Endothelial cell of umbilical vein (primary cell): ENCODE measurements at places on chromosomes 2 and 18.

DNA sequence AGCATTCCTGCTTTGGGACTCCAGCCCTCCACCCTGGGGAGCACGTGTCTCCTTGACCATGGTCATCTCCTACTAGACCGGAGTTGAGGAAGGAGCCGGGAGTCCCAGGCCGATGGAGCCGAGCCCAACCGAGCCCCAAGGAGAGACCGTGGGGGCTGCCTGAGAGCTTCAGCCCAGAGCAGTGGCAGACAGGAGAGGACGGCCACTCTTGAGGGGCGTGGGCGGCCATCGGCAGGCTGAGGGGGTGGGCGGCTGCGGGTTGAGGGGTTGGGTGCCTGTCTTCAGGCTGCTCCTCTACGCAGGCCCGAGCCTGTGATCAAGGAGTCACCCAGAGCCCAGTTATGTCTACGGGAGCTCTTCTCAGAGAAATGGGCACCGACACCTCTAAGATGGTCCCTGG lies 158.7 kb downstream of the PXDN start:
- DNase-seq: no peak

- no peak for DNase-seq
Measured at GRCh38 chr18:27966881-27967280, 210.0 kb downstream of the CDH2 start.

- DNase-seq: no peak
Measured at GRCh38 chr2:96878796-96879544, 9.1 kb upstream of the SEMA4C start.

- no peak for DNase-seq
Measured at GRCh38 chr2:234771176-234771575, 180.6 kb upstream of the SH3BP4 start.

DNA sequence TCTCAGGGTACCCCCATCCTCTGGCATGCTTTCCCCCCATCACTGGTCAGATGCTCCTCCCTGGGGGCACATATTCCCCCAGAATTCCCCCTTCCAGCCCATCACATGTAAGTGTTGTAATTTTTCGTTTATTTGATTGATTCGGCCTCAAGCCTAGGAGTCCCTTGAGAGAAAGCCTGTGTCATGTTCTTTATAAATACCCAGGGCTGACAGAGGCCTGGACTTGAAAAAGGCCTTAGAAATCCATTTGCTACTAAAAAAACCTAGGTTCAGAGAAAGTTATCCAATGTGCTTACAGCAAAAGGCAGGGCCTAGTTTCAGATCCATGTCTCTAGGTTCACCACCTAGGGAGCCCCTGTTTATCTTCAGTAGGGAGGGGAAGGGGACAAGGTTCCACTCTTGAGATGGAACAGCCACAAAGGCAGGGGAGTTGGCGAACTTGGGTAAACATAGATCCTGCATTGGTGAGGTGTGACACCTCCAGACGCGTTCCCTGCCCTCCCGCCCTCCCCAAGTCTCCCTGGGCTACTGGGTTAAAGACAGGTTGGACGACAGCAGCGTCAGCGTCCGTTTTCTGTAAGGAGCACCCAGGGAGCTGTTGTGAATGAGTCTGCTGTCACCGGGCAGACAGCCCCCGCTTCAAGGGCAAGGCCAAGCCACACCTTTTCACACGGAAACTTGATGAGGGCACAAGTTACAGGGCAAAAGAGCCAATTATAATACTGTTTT lies 147.8 kb downstream of the EN1 start:
- no peak for DNase-seq

DNA sequence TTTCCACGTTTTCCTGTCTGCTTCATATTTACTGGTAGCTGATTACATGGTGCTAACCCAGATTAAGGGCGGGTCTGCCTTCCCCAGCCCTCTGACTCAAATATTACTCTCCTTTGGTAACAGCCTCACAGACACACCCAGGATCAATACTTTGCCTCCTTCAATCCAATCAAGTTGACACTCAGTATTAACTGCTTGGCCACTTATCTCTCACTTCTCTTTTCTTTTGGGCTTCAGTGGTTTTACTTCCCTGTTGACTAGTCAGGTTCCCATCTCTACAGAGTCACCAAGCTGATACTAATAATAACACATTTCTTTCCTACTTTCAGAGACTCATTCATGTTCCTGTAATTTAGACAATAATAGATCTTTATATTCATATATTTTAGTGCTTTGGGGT lies 302.2 kb upstream of the MAP2 start:
- DNase-seq: no peak

- DNase-seq: peak; percentile 79
Measured at GRCh38 chr2:1591978-1592907, 152.1 kb downstream of the PXDN start.

GRCh38 chr18:23900994-23901393 lies 113.6 kb upstream of the TTC39C start:
- DNase-seq: peak; percentile 94

- DNase-seq: no peak
Measured at GRCh38 chr2:175006281-175006680, 1.1 kb upstream of the CHN1 start.

DNA sequence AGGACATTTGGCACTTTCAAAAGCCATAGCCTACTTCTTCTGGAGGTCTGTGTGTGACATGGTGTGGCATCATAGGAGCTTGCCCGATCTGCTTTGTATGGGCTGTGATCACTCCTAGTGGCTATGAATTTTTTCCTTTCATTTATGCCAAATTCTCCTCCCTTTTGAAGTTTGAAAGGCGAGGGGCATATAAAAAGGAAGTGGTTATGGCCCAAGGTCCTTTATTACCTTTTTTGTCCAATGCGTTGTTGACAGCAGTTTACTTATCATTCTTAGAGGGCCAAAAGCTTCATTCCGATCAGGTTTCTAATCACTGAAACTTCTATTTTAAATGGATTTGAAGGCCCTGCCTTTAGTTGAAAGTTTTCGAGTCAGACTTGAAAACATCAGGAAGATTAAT lies 224.3 kb upstream of the FOSL2 start:
- no peak for DNase-seq

DNA sequence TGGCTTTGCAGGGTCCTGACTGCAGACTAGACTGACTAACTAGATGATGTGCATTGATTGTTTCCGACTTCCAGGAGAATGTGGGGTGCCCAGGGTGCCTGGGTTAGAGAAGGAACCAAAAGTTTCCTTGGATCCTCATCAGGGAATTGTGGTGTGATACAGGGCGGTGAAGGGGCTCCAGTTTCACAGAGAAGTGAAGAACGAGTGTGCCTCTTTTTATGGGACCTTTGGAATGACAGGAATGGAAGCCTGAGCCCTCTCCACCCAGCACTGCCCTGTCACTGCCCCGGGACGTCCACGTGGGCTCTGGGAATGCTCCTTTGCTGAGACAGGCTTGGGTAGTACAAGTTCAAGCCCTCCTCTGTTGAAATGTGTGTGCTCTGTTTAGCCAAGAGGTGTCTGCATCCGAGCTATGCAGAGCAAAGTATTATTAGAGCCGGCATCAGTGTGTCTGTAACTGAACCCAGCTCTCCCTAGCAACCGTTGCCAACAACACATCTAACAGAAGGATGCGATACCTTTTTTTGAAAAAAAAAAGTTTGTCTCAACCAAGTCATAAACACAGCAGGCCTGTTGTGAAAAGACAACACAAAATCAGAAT lies 183.6 kb downstream of the SMAD7 start:
- DNase-seq: no peak

GRCh38 chr2:36857713-36858112 lies 108.6 kb downstream of the STRN start:
- DNase-seq: no peak

DNA sequence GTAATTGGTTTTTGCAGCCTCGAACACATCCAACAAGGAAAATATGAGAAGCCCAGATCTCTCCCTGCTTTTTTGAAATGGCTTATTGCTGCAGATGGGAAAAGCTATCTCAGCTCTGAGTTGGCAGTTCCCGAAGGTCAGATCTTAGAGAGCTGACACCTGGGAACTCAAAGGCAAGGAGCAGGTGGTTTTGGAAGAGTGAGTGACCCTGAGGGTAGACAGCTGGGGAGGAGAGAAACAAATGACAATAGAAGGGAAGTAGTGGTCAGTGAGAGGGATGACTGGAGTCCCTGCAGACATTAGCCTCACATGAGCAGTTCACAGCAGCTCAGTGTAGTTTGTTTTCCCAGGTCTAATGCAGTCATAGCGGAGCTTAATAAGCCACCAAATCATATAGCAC lies 317.9 kb downstream of the STK39 start:
- DNase-seq: no peak

DNA sequence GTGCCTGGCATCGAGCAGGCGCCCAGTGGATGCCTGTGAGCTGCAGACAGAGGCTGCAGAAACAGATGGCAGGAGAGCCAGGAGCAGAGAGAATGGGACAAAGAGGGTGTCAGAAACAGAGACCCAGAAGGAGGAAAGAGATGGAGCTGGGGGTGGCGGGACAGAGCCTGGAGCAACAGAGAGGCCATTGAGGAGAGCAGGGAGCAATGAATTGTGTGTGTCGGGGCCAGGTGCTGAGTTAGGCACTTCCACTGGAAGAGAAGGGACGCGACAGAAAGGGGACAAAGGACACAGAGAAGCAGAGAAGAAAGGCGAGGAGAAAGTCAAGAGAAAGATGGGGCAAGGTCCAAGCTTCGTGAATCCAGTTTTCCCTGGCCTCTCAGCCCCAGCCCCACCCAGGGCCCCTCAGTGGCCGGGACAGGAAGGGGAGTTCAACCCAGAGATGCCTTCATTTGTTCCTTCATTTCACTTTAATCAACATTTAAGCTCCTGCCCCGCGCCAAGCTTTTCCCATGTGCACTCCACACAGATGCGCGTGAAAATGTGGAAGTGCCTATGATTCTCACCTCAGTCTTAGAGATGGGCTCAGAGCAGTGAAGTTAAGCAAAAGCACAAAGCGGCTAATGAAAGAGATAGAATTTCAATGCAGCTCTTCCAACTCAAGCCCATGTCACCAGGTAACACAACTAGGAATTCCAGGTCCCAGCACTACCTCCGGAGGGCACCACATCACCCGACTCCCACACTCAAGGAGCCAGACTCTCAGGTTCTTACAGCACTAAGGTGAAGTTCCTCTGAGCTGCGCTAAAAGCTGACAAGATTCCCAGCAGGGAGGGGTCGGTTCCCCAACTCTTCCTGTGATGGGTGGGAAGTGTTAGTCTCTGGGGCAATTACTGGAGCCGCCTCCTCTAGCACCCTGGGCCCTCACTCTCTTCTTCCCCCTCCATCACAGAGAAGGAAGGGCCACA lies 55.1 kb downstream of the TNS1 start:
- DNase-seq: no peak

GRCh38 chr2:1841903-1842791 lies 97.8 kb upstream of the PXDN start:
- DNase-seq: no peak

DNA sequence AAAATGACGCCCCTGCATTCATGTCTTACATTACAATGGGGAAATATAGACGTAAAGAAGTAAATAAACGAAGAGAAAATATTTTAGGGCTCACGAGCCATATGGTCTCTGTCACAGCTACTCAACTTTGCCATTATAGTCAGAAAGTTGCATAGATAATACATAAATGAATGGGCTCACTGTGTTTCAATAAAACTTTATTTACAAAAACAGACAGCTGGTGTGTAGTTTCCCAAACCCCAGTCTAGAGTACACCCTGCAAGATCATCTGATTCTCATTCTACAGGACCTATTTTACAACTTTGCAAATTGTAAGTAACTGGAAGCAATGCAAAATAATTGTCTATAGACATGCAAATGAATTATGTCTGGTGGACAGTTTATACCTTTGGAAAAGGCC lies 57.5 kb downstream of the NOL10 start:
- DNase-seq: no peak

DNA sequence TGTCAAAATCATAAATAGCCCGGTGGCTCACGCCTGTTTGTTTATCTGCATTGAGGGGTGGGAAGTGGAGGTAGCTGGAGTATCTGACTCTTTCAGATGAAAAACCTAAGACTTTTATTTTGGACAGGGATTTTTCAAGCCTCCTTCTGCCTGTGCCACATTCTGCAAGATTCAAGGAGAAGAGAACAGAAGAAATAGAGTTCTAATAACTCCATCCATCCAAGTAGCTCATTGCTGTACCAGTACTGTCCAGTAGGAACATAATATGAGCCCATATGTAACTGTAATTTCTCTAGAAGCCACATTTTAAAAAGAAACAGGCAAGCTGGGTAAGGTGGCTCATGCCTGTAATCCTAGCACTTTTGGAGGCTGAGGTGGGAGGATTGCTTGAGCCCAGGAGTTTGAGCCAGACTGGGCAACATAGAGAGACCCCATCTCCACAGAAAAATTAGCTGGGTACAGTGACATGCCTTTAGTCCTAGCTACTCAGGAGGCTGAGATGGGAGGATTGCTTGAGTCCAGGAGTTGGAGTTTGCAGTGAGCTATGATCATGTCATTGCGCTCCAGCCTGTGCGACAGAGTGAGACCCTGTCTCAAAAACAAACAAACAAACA lies 35.4 kb upstream of the NT5DC4 start:
- no peak for DNase-seq

GRCh38 chr2:199456383-199457146 lies 1.2 kb downstream of the SATB2 start:
- DNase-seq: no peak

DNA sequence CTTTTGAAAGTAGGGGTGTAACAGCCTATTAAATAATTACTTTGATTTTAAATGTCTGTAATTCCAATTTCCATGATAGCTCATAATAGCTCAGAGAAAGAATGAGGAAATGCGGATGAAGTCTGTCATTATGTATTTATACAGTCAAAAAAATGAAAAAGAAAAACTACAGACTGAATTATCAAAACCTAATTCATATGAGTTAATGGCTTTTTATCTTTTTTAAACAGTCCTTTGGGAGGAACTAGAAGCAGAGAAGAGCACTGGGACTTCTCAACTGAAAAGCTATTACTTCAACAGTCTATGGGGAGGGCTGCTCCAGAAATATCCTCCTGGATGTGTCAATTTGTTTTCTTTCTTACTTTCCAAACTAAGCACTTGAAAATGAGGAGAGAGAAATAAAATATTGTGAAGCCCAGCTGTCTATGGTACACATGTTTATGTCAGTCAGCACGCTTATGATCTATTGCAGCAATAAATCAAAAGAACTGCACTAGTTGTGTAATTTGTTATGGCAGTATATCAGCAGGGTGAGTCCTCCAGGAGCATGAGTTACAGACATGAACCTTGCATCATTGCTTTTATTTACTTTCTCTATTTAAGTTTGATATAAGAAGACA lies 1550.2 kb downstream of the LRP1B start:
- DNase-seq: no peak
